Natural killer cell (primary cell): ENCODE measurements at places on chromosomes 3 and 15. TPM values are rescaled to one million over a fixed set of nuclear protein-coding genes. Genes with fewer than 3 reads are reported as not detected.

ALDH1A2 gene
- total RNA-seq = 0.73 TPM

MEGF11 gene
- not detected for total RNA-seq

NTRK3 gene
- total RNA-seq = not detected

SLC15A2 gene
- total RNA-seq = 0.78 TPM
